C1 segment of cervical spinal cord (tissue), 14 donors: ENCODE measurements at places on chromosomes 4 and X.
A peak's percentile ranks its signal among the peaks of the same experiment; 100 is the strongest.

DNA sequence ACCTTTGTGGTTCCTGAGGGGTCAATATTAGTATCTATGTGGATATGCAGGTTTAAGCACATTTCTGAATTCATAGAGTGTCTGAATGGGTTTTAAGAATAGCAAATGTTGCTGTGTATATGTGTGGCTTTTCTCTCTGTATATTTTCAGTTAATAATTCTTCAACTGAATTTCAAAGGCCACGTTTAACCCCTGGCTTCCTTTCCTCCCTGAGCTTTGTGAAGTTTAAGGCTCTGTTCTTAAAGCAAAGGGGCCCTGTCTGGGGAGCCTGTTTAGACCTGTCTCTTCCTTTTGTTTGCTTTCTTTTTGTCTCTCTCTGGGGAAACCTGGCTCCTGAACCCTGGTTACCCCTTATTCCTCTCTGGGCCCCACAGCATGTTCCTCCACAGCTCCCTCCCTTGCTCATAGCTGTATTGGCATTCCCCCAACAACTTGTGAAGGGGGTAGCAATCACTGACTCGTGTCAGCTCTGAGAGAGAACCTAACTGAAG is 139.1 kb downstream of the COL4A6 start:
- no peak for DNase-seq

GRCh38 chr4:86892636-86892960 is 376 bp upstream of the C4orf36 start:
- DNase-seq: no peak

GRCh38 chrX:22912616-22913015 is 87.1 kb upstream of the DDX53 start:
- no peak for DNase-seq

DNA sequence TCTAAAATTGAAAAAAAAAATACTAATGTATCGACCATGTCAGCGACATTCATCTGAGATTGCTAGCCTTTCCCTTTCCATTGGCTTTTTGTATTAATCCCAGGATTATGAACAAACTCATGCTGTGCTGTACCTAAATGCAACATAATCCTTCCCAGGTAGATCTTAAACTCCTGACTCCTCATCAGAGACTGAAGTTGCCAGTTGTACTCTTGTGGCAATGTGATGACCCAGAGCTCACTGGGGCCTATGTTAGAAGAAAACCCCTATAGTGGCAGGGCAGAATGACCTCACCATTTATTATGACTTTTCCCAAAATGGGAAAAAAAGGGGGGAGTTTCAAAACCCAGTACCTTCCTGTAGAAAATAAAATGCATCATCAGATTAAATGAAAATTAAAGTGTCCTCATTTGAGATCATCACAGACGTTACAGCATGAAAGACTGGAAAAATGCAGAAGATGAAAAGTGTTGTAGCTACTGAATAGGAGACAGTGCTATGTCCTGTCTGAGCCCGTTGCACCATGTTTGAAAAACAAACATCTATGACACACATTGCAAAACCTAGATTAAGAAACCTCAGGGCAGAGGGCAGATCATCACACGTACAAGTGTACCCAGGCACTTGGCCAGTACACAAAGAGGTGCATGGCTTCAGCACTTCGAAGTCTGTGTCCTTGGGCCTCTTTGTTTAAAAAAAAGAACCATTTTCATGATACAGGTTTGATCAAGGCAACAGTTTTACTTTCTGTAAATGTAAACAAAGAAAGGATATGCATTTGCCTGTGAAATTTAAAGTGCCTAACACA is 6.8 kb upstream of the ACSL4 start:
- no peak for DNase-seq

- peak; percentile 9 for DNase-seq
These were observed 814 bp upstream of the RBM47 start for GRCh38 chr4:40630335-40631021.

DNA sequence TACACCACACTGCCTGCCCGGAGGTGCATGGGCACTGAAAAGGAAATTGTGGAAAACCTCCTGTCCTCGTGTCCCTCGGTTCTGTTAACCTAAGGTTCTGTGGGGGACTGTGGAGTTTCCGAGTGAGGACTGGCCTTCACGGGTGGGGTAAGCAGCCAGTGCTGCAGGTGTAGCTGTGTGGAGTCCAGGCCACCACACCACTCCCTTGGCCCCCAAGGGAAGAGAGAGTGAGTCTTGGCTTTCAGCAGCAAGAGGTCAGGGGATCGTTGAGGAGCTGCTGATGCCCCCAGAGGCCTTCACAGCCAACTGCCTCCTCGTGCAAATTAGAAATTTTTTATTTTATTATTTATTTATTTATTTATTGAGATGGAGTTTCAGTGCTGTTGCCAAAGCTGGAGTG is 20.4 kb downstream of the BEND4 start:
- no peak for DNase-seq

GRCh38 chrX:43656005-43656494 is at the start of gene MAOA:
Gene MAOA, plus strand, starts transcription at chrX:43656299. Its CDS starts 43 bp downstream, at chrX:43656342.
- DNase-seq: peak; percentile 24

- DNase-seq: no peak
These were observed 36.6 kb downstream of the CCNG2 start for GRCh38 chr4:77193511-77194102.

- DNase-seq: no peak
These were observed 29.1 kb upstream of the ARSD start for GRCh38 chrX:2958199-2958598.

- no peak for DNase-seq
These were observed 297.5 kb upstream of the KLF3 start for GRCh38 chr4:38366456-38366855.

- no peak for DNase-seq
These were observed 126.0 kb upstream of the LDB2 start for GRCh38 chr4:17024425-17024824.

GRCh38 chr4:94363136-94363655 is 20.6 kb upstream of the HPGDS start:
- no peak for DNase-seq

DNA sequence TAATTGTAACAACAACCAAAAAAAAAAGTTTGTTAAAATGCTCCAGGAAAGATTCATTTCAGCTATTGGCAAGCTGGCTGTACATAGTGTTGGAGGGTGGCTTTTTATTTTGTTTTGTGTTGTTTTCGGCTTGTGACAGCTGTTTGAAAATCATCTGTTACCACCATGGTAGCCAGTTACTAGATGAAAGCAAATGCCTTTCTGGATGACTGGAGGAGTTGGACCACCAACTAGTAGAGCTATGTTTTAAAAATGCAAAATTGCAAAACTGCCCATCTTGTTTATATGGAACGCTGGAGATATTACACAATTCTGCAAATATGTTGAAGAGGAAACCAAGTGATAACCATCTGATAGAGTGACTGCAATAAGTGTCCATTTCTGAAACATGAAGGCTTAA is 53.2 kb upstream of the TNIP3 start:
- no peak for DNase-seq

DNA sequence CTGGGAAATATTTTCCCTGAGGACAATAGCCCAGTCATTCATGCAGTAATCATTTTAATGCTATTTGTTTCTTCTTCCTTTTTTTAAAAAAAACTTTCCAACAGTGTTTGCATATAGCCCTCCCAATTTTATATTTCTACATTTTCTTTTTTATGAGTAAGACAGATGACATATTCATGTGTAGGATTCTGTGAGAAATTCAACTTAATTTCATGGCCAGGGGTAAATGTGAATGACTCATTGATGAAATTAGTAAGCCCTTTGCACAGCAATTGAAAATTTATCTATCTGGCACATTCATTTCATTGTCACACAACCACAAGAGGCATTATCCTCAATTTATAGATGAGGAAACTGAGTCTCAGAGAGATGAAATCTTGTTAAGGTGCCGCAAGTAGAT is 13.7 kb upstream of the SMIM20 start:
- no peak for DNase-seq

- no peak for DNase-seq
These were observed 28.2 kb downstream of the SAT1 start for GRCh38 chrX:23811108-23811651.

DNA sequence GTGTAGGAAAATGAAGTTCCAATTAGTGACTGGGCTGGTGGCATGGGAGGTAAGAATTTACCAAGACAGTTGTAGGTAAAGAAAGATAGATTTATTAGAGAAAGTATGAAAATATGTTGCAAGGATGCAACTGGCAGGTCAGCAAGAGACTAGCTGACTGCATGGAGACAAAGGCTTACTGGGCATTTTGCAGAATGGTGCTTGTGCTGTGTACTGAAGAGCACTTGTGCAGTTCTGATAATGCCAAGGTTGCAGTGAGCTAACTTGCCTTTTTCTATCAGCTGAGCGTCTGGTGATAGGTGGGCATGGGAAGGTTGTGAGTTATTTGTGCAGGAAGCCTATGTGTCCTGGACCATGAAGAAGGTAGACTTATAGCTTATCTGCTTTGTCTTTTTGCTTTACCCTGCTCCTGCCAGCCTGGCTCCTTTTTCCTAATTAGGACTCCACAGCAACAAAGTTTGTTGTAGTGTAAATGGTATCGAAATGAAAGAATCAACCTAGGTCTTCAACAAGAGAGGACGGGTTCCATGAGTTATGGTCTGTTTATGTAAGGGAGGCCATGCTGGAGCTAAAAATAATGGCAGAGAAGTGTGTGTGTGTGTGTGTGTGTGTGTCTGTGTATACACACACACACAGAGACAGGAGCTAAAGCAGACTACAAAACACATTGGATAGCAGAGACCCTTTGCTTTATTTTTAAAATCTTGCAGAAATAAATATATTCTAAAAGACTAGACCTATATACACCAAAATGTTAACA is 15.0 kb downstream of the BST1 start:
- no peak for DNase-seq

DNA sequence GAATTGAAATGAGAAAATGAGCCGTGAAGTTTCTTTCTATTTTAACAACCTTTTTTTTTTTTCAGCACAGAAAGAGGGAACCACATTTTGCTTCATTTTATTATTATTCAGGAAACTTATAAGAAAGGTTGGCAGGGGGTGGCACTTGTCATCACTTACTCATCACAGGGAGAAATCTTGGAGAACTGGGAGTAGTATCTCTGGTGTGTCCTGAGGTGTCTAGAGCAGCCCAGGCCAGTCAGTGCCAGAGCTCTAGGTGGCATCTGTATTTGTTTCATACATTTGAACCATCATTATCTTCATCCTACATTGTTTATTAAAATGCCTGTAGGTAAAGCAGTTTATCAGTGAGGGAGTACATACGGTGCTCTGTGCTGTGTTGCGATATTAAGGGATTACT is 43.8 kb upstream of the ARHGAP24 start:
- DNase-seq: no peak

DNA sequence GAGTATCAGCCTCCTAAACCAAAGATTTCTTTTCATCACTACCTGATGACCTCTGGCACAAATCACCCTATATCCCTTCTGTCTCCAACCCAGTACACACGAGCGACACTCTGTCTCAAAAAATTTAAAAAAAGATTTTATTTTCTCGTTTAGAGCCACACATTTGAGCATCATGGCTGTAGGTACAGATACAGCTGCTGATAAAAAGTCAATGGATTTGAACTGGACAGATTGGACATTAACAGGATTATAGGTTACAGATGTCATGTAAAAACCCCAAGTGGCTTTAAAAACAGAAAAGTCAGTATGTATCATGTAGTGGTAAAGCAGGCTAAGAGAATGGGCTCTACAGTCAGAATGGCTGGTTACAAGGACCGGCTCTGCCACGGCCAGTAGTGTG is 171.1 kb downstream of the SCFD2 start:
- no peak for DNase-seq

GRCh38 chr4:86498863-86499166 is 95.3 kb upstream of the PTPN13 start:
- no peak for DNase-seq

DNA sequence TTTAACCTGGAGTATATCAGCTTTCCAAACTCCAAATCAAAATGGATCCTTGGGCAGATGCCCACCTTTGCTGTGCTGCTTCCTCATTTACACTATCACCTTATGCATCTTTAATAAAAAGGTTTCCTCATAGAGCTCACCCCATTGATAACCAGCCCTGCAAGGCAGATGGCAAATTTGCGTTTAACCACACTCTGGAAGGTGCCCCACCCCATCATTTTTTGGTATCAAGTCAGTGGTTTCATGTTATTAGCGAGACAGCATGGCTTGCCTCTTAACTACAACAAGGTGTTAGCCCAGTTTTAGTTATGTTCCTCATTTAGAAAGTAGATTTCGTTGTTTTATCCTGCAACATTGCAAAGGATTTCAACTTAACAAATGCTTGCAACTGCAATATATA is 214.0 kb upstream of the WDFY3 start:
- DNase-seq: no peak

DNA sequence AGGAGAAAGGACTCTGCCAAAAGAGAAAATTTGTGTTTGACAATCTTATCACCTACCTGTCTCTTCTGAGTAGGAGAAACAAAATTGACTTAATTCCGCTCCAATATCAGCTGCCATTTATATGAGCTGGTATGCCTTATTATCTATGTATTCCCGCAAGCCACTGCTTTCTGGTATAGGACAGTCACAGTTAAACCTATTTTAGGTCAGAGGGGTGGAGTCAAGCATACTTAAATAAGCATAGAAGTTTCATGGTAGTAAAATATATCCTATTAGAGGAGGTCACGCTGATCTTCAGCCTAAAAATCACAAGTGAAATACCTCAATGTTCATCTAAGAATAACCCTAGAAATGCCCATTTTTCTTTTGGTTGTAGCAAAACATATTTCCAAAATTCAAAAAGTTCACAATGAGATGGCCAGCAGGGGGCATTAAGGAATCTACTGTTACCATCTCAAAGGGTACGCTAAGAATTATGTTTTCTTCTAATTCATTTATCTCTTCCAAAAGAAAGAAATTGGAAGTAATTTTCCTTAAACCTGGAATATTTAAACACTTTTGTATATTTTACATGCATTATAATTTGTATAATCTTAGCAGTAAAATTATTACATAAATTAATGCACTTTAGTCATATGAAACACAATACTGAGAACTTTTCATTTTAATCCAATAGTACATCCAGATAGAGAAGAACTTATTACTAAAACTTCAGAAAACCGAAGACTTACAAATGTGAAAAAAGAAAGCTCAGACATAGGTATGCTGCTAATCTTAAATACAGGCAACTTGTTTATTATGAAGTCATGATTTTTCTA is 10.5 kb downstream of the PPAT start:
- DNase-seq: no peak

GRCh38 chr4:23856630-23857029 is 33.2 kb downstream of the PPARGC1A start:
- DNase-seq: no peak

DNA sequence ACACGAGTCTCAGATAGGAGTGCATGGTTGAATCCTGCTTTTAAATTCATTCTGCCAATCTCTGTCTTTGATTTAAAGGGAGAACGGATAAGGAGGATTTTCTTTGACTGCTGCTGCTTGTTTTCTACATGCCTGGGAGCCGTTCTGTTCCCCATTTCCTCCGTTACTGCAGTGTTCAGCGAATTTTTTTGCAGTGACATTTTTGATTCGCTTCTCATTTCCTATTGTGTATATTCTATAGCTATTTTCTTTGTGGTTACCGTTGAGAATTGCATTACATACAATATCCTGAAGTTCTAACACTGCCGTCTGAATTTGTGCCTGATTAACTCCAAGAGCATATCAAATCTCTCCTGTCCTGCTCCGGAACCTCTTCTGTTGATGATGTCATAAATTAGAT is 14.8 kb upstream of the MAEA start:
- DNase-seq: no peak
